ENCODE measurements at places on chromosomes 1 and 21. TPM values are rescaled to one million over a fixed set of nuclear protein-coding genes. Genes with fewer than 3 reads are reported as not detected.

The SUCO gene
- total RNA-seq: 15.4 TPM

The LCK gene
- total RNA-seq: not detected

The SDC3 gene
- 14.3 TPM for total RNA-seq

The DPH5 gene
- 32.0 TPM for total RNA-seq

The RHCE gene
- total RNA-seq: 0.20 TPM

The ATP6V1G3 gene
- not detected for total RNA-seq

The FBLIM1 gene
- total RNA-seq: 11.0 TPM

The RAB7B gene
- 8.2 TPM for total RNA-seq

The CLDN8 gene
- not detected for total RNA-seq

The CCDC30 gene
- 1.5 TPM for total RNA-seq

The EDN2 gene
- total RNA-seq: not detected

The IGSF9 gene
- not detected for total RNA-seq

The REN gene
- total RNA-seq: 0.37 TPM

The FLG2 gene
- total RNA-seq: not detected

The PALMD gene
- total RNA-seq: 0.37 TPM

The ANXA9 gene
- 0.37 TPM for total RNA-seq

The ESPN gene
- total RNA-seq: not detected

The SMCP gene
- total RNA-seq: not detected

The MLLT11 gene
- total RNA-seq: 0.78 TPM

The FGGY gene
- total RNA-seq: 12.5 TPM

The SLFNL1 gene
- total RNA-seq: 0.20 TPM

The WDR64 gene
- total RNA-seq: not detected

The PAX7 gene
- not detected for total RNA-seq

The CTSK gene
- 415 TPM for total RNA-seq
